ENCODE measurements at places on chromosomes 16 and 17. TPM values are rescaled to one million over a fixed set of nuclear protein-coding genes. Genes with fewer than 3 reads are reported as not detected.
A peak's percentile ranks its signal among the peaks of the same experiment; 100 is the strongest.

Gene PRSS21
- not detected for total RNA-seq

Gene HIC1
- total RNA-seq: 7.5 TPM

Gene C16orf74
- not detected for total RNA-seq

Gene KIF2B
- not detected for total RNA-seq

Gene RPH3AL
- total RNA-seq: 22.0 TPM

DNA sequence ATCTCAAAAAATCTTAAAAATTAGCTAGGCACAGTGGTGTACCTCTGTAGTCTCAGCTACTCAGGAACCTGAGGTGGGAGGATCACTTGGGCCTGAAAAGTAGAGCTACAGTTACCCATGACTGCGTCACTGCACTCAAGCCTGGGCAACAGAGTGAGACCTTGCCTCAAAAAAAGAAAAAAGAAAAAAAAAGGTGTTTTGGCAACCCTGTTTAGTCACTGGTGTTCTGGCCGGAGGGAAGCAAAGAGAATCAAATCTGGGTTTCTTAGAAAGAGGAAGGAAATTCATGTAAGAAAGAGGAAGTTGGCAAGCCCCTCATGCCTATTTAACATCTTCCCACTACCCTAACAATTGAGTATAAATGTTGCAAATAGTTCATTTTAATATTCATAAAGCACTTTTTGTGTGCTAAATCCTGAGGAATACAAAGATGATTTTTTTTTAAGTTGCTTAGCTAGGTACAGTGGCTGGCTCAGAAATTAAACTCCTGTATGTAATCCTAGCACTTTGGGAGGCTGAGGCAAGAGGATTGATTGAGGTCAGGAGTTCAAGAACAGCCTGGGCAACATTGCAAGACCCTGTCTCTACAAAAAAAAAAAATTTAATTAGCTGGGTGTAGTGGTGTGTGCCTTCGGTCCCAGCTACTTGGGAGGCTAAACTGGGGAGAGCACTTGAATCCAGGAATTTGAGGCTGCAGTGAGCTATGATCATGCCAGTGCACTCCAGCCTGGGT lies 6.5 kb upstream of the USP32 start:
- no peak for DNase-seq

DNA sequence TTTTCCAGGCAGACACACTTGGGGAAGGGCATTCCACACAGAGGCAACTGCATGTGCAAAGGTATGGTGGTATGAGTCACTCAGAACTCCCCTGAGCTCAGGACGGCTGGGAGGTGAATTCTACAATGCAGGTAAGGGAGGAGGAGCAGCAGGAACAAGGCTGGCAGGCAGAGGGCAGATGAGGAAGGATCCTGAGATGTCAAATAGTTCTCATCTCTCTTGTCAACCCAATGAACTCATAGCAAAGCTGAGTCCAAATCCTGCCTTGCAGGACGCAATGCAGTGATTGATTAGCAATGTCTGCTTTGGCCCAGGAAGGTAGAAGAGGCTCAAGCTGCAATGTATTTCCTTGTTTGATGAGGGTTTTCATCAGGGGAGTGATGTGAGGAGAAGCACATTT lies 243.5 kb downstream of the XYLT1 start:
- no peak for DNase-seq

- DNase-seq: no peak
Observed at GRCh38 chr17:45759761-45760160, 24.4 kb upstream of the CRHR1 start.

DNA sequence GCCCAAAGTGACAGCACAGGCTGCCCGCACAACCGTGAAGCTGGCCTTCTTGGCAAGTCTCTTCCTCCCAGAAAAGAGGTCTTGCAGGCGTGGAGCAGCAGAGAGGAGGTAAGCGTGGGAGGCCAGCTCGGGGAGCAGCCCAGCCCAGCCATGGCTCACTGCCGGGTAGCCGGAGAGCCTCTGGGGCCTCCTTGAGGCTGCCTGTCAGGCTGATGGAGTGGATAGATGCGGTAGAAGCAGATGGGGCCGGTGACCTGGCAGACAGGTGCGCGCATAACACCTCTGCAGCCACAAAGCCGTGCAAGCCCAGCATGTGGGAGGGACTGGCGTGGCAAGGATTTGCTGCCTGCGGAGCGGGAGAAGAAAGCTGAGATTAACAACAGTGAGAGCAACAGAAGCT lies 17.1 kb upstream of the DOK4 start:
- no peak for DNase-seq

GRCh38 chr17:78128551-78129350 lies at the start of gene TMC6:
Gene TMC6, minus strand, starts transcription at chr17:78128755. Its CDS starts 1,923 bp downstream, at chr17:78126832.
- no peak for DNase-seq

- peak; percentile 33 for DNase-seq
Observed at GRCh38 chr17:75895370-75896155, 1.2 kb downstream of the TRIM65 start.

- DNase-seq: no peak
Observed at GRCh38 chr16:82319038-82319437, 149.0 kb upstream of the MPHOSPH6 start.

- DNase-seq: no peak
Observed at GRCh38 chr17:70699408-70699807, 530.1 kb downstream of the KCNJ2 start.

GRCh38 chr16:67406111-67406971 lies 9.9 kb downstream of the ZDHHC1 start:
- DNase-seq: peak; percentile 94

- DNase-seq: no peak
Observed at GRCh38 chr16:58462499-58462996, 37.4 kb upstream of the NDRG4 start.

DNA sequence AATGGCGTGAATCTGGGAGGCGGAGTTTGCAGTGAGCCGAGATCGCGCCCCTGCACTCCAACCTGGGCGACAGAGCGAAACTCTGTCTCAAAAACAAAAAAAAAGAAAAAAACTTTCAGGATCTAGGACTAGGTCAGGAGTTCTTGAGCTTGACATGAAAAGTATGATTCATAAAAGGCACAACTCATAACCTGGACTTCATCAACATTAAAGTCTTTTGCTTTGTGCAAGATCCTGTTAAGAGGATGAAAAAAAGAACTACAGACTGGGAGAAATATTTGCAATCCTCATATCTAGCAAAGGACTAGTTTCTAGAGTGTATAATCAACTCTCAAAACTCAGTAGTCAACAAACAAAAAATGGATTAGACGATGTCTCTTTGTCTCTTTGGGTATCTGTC lies 40.0 kb downstream of the TBC1D16 start:
- no peak for DNase-seq

DNA sequence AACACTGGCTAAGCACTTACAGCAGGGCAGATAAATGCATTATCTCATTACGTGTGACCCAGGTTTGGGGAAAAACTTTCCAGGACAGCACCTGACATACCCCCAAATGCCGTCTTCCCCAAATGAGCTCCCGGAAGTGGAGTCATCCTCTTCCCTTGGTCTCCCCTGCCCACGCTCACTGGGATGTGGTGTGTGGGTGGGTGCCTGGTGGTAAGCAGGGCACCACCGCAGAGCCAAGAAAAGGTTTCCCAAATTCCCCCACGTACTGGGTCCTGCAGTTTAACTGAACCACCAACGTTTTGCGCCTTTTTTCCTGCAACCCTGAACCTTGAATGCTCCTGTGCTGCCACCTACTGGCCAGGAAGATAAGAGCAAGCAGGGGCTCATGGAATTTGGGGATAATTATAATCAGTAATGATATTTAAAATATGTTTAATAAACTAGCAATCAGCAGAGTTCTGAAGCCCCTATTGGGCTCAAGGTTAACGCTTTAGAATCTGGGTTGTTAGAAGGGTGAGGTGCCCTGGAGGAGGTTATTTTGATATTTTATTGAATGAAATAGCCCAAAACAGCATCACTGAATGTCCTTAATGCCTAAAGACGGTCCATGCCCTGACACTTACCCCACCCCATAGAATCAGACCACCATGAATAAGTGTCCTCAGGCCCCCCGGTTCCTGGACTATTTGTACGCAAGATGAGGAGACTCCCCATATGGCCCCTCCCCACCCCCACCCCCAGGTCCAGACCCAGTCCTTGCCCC lies 8.0 kb downstream of the SPPL2C start:
- DNase-seq: peak; percentile 40

DNA sequence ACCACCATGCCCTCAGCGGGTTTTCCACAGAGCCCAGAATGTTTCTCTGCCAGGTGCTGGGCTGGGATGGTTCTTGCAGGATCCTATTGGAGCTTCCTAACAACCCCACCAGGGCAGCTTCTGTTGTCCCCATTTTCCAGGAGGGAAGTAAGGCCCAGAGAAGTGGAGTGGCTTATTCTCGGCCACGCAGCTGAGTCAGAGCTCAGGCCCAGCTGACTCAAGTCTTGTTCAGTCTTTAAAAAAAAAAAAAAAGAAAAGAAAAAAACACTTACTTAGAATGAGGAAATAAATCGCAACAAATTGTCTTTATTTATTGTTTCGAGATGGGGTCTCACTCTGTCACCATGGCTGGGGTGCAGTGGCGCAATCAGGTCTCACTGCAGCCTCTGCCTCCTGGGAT lies 413.0 kb downstream of the CPPED1 start:
- peak; percentile 36 for DNase-seq

DNA sequence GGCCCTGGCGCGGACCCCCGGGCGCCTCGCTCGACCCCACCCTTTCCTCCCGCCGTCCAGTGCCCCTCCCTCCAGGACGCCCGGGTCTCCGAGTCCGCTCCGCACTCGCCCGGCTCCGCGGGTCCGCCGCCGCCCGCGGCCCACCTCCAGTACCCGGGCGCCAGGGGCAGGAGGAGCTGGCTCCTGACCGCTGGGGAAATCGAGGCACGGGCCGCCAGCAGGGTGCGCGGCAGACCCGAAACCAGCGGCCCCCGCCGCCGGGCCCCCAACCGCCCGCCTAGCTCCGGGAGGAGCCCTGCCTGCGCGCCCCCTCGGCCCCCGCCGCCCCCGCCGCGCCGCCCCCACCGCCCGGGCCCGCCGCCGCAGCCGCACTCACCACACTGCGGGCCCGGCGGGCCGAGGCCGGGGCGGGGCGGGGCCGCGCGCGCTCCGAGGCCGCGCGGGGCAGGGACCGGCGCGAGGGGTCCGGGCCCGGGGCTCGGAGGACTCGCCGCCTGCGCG lies 333 bp downstream of the MAFG start:
- no peak for DNase-seq

All from LHCN-M2 (cell line).